ENCODE measurements at places on chromosomes 4 and X.

- no peak for DNase-seq
Observed at GRCh38 chr4:83010111-83010521, 507 bp downstream of the LIN54 start.

DNA sequence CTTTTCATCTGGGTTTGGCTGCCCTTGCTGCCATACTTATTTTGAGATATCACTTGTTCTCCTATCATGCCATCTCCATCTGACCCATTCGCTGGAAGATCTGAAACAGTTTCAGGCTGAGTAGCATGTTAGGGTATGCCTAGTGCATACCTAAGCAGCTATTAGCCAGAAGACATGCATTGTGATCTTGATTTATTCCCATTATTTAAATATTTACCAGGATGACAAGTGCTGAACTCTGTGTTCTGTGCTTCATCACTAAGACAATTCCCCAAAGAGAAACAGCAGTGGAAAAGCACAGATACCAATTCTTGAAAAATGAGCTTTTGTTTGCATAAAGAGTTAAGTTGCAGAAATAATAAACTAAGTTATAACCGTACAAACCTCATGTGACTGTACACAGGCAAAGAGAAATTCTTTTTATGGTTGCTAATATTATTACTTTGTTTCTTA is 271.0 kb upstream of the ARSJ start:
- no peak for DNase-seq

DNA sequence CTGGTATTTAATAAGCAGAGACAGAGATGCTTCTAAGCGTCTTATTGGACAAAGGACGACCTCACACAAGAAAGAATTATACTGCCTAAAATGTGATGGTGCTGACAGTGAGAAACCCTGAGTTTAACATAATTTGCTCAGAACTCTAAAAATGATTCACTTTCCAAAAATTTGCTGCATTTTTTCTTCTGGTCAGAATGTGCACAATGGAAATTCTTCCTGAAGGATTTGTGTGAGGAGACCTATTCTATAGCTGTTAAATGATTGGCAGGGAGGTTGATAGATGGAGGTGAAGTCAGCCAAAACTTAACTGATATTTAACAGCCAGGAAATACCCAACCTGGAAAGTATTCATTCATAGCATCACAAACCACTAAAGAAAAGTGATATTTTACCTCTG is 1.7 kb downstream of the MAGEC3 start:
- no peak for DNase-seq

DNA sequence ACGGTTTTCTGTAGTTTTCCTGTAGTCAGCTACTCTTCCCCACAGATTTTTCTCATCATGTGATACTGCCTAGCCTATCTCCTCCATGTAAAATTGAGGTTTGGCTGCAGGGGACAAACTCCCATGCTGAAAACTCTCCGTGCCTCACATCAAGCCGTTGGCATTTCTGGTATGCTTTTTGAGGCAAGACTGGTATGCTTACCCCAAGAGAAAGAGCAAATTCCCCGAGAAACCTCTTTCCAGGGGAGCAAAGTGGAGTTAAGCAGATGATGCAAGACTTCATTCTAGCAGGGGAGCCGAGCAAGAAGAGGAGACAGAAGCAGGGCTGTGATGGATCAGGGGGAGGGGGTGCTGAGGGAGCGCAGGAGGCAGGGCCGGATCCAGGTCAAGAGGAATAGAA is 4.8 kb downstream of the SOWAHD start:
- DNase-seq: peak; percentile 75

DNA sequence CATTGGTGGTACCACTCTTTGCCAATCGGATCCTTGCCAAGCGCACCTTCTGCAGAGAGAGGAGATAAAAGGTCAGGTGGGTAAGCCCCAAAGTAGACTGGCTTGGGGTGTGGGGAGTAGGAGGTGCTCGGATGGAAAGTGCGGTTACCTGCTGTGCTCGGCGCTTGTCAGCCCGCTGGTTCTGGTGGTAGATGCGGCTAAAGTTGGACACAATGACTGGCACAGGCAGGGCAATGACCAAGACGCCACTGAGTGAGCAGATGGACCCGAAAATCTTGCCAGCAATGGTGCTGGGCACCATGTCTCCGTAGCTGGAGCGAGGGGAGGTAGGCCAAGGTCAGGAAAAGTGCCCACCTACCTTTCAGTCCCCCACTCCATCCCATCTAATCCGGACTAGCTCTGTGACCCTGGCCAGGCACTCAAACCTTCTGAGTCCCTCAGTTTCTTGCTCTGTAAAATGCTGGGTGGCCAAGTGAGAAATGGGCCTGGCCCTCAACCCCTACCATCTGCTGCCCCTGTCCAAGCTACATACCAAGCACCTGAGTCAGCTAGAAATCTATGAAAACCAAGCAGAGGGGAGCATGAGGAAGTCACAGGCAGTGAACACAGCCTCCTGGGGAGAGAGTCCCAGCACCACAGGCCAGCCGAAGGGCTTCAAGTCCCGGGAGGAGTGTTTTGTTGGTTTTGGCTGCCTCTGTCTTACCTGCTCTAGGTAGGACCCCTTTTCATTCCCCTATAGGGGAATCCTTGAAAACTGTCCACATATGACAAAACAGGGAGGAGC is 4.7 kb downstream of the KCND1 start:
- no peak for DNase-seq

- DNase-seq: no peak
Observed at GRCh38 chrX:1430451-1430850, 22.3 kb downstream of the ASMTL start.

DNA sequence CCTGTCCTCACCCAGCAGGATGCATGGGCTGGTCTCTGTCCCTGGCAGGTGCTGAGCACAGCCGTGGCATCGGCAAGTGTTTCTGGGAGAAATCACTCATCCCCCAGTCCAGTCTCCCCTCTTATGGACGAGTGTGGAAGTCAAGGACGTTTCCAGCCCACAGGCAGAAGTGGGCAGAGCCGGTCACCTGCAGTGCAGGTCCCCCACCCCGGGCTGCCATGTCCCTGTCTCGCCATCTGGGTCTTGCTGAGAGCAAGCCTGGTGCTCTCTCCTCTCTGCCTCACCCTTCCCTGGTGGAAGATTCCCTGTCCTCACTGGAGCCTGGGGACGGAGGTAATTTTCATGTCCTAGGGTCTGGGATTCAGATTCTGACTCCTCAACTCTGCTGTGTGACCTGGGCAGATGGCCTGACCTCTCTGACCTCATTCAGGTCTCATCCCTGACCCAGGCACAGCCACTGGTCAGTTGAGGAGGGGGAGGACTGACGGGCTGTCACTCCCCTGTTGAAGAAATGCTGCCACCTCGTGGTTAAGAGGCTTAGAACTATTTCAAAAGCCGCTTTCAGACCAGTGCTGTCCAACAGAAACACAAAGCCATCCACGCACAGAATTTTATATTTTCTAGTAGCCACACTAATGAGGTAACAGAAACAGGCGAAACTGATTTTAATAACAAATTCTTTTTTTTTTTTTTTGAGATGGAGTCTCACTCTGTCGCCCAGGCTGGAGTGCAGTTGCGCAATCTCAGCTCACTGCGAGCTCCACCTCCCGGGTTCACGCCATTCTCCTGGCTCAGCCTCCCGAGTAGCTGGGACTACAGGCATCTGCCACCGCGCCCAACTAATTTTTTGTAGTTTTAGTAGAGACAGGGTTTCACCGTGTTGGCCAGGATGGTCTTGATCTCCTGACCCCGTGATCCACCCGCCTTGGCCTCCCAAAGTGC is 1.8 kb downstream of the CPZ start:
- peak; percentile 20 for DNase-seq

DNA sequence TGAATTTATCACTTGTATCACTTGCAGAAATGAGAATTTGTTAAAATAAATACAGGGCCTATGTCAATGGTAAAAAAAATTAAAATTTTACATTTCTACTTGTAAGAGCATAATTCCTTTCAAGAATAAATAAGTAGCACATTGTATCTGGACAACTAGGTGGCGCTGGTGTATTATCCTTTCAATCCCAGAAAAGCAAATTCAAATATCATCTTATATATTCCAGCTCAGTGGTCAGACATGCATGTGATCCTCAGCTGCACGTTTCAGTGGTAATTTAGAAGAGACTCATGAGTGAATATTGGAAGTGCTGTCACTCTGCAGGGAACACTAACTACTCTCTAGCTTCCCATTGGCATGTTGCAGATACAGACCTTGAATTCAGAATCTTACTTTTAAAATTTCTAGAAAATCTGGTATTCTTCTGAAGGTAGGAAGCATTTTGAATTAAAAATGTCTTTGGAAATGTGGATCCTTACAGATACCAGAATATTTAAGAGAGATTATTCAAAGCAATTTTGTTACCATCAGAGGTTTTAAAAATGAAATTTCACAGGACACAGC is 1414.7 kb upstream of the TENM3 start:
- peak; percentile 54 for DNase-seq

DNA sequence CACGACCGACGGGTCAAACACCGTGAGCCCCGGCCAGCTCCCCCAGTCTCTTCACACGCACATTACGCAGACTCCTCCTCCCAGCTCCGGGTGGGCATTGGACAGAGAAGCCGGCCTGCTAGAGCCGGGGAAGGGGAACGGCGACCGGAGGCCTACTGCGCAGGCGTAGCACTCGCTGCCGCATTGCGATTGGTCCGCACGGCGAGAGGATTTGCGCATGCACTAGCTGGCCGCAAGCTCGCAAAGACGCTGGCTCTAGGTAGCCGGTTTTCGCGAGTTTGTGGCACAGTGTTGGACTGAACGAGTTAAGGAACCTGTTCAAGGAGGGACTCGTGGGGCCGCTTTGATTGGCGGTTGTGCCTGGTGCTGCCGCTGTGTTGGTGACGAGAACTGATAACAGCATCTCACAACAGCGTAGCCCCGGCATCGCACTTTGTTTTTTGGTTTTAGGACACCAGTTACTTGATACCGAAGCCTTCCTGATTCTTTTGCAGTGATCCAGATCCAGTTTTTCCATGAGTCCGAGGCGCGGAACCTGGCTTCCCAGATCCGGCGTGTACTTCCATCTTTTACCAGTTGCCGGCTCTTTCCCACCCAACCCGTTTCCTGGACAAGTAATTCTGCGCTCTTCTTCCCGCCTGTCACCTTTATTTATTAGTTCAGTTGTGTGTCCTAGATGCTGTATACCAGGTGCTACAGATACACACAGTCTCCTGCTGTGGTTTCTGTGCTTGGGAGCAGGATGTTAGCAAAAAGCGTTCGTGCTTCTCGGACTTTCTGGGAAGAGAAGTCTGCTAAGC is at the start of gene AIFM1:
AIFM1 (minus strand) TSS at position 139 of the 800 bp plus-strand sequence. CDS start 185 bp downstream, outside the sequence.
- DNase-seq: peak; percentile 84

- DNase-seq: no peak
Observed at GRCh38 chrX:129783291-129783713, 3.6 kb downstream of the SASH3 start.

GRCh38 chr4:62601737-62602136 is 1401.6 kb downstream of the ADGRL3 start:
- DNase-seq: no peak

GRCh38 chrX:7582191-7582590 is 260.8 kb upstream of the VCX start:
- no peak for DNase-seq

DNA sequence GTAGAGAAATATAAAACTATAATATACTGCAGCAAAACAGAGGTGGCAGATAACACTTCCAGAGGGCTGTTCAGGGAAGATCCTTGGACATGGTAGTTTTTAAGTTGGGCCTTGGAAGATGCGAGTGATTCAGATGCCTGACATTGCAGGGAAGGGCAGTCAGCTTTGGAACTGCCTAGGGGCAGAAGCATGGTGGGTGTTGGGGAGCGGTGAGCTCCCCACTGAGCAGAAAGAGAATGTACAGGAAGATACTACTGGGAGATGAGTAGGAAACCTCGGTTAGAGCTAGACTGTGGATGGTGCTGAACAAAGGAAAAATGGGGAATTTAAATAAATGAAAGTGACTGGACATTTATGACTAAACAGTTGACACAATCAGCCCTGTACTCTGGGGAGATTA is 24.9 kb upstream of the SEC24B start:
- no peak for DNase-seq

DNA sequence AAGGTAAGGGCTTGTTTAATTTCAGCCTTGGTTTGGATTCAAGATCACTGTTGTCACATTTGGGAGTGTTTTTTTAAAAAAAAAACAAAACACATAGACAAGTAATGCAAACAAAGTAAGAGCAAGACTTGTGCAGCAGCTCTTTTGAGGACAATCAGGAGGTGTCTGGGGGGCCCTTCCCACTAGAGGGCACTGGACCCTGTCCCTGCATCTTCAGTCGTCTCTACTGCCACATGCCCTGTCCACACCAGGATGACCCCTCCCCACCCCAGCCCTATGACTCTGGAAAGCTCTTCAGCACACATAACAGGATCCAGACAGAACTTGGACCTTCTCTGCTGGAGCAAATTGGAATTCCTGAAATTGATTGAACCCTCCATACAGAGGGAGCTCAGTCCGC is 71.0 kb downstream of the USP46 start:
- no peak for DNase-seq

GRCh38 chrX:14095702-14096101 is 66.0 kb upstream of the GEMIN8 start:
- peak; percentile 21 for DNase-seq

GRCh38 chrX:38458071-38458470 is 103.3 kb upstream of the TSPAN7 start:
- DNase-seq: no peak

GRCh38 chr4:15658136-15658770 is 3.1 kb upstream of the FBXL5 start:
- DNase-seq: no peak

DNA sequence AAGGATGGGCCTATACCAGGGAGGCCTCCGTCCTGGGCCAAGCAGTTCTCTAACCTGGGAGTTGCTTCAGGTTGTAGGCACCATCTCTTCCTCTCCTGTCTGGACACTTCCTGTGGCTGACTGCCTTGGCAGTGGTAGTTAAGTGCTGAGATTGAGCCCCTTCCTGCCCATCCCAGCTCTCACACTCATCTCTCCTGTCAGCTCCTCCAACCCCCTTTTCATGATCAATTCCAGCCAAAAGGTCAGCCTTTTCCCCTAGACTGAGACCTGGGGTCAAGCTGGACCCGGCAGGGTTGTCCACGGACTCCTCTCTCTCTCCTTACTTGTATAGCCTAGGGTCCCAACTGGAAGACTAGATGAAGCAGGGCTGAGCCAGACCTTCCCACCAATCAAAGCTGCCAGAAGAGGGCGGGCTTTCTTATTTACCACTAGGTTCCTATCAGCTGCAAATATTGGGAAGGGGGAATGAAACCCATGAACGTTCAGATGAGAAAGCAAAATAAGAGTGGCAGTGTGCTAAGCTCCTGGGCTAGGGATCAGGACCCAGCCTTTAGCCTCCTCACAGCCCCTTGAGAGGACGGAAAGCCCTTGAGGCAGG is 34.5 kb downstream of the KDM5C start:
- DNase-seq: no peak

DNA sequence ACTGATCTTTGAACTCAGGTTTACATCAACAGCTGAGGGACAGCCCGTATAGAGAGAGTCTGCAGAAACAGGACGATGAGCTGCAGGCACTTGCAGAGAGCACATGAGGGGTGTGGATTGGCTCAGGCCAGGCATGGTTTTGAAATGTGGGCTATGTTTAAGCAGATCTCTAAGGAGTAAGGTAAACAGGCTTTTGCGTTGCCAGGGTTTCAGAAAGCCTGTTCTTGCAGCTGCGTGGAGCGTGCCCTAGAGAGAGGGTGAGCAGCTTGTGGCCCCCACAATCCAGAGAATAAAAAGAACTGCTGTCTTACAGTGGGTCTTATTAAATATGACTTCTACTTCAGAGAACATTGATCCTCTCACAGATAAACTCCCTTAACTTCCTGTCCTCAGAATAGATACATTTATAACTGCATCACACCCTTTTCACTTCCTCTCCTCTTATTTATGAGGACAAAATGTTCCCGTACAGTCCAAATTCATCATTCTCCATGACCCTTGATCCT is 64.1 kb downstream of the TMA16 start:
- DNase-seq: no peak
